ENCODE measurements at places on chromosomes 3 and 15.
A peak's percentile ranks its signal among the peaks of the same experiment; 100 is the strongest.

GRCh38 chr3:198070871-198071270 lies 110.9 kb downstream of the LMLN start:
- DNase-seq: no peak

GRCh38 chr3:61443886-61444285 lies 117.5 kb upstream of the PTPRG start:
- DNase-seq: no peak

DNA sequence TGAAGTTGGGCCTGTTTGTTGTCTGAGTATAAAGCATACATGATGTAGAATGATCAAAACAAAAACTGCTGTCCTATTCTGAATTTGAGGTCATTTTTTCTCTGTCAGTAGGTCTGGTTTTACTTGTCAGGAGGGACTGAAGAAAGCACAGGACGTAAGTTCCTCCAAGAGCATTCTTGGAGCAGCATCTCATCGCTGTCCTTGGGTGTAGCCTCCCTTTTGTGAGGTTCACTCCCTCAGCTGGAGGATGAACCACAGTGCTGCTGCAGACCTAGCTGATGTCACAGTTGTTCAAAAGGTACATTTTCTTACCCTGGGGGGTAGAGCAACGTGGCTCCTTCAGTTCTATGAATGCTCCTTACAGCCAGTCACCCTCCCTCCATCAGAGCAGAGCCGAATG lies 490.0 kb upstream of the TBL1XR1 start:
- no peak for DNase-seq

DNA sequence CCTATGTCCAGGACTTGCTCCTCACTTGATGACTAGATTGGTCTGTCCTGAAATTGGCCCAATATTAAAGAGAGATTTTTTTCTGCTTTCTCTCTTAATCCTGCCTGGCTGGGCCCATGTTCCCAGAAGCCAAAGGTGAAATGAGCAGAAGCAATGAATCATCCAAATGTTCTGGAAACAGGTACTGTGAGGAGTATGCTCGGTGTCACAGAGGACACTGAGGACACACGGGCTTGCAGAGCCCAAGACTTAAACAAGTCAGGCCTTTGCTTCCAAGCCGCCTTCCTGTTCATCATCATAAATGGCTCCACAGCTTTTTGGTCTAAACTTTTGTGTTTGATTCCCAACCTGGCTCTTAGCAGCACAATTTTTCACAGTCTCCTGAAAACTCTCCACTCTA lies 31.4 kb downstream of the EIF3J start:
- no peak for DNase-seq

DNA sequence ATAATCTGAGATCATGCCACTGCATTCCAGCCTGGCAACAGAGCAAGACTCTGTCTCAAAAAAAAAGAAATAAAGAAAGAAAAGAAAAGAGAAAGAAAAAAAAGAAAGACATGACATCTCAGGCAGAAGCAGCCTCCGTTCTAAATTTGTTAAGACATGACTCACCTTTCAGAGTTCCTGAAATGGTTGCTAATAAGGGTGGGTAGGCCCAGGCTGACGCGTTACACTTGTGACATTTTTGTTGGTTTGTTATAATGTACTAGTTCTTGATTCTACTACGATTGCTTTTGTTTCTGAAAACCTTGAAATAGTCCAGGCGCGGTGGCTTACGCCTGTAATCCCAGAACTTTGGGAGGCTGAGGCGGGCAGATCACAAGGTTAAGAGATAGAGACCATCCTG lies 21.0 kb downstream of the SLC25A20 start:
- no peak for DNase-seq

GRCh38 chr3:197958346-197958745 lies 1.7 kb upstream of the LMLN start:
- DNase-seq: no peak

GRCh38 chr3:108119398-108120104 lies 28.7 kb upstream of the CD47 start:
- DNase-seq: no peak

- no peak for DNase-seq
Observed at GRCh38 chr15:85785887-85786780, 8.6 kb downstream of the KLHL25 start.

DNA sequence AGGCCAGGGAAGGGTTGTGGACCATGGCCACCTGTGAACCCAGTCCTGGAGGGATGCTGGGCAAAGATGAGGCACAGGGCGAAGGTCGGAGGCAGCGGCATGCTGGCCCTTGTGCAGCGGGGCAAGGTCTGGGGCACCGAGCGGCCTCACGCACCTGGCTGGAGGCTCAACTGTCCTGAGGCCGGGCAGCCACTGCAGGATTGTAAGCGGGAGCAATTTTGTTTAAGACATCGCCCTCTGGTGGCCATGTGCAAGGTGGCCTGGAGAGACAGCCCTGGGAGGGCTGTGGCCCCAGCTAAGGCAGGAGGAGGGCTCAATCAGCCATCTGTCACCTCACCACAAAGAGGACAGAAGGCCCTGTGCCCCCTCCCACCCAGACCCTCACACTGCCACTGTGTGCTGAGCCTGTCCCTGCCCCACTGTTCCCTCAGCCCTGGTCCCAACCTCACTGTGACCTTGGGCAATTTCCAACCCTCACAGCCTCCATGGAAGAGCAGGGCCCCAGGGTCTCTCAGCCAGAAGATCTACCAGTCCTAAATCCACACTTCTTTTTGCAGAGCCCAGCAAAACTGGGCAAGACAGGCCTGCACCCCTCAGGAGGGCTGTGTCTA lies 46.2 kb downstream of the TPRA1 start:
- DNase-seq: no peak

DNA sequence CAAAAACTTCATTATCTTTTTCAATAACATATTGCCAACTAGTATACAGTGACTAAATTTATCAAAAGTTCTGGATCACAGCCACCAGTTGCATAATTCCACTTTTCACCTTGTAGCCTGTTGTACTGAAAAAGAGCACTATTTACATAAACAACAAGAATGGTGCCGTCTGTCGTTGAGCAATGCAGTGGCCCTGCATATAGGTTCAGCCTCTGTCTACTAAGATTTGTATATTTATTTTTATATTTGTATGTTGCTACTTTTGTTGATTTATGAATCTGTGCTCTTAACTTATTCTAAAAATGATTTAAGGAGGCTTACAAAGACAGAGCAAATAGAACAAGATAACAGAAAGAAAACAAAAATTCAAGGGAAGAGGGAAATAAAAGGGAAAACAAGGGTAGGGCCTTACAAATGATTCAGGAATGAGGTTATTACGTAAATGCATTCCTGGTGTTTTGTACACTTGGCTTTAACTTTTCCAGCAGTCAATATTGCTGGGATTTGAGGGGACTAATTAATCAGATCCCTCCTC lies 257.6 kb upstream of the STT3B start:
- DNase-seq: no peak

- no peak for DNase-seq
Observed at GRCh38 chr3:189363590-189364255, 192.0 kb downstream of the TPRG1 start.

- DNase-seq: no peak
Observed at GRCh38 chr15:40253167-40253790, 14.4 kb downstream of the PAK6 start.

DNA sequence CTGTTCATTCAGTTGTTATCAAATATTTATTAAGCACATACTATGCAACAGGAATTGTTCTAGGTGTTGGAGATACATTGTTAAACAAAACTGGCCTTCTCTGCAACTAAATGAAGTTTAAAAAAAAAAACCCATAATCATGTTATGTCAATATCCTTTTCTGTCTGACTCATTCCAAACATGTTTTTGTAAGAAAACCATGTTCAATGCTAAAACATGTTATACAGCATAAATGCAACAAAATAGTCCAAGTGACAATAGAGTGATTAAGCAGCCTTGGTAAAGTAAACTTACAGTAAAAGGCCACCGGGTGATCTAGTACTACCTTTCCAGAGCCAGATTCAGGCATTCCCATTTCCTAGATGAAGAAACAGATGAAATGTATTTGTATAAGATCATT lies 278.0 kb upstream of the NECTIN3 start:
- no peak for DNase-seq

DNA sequence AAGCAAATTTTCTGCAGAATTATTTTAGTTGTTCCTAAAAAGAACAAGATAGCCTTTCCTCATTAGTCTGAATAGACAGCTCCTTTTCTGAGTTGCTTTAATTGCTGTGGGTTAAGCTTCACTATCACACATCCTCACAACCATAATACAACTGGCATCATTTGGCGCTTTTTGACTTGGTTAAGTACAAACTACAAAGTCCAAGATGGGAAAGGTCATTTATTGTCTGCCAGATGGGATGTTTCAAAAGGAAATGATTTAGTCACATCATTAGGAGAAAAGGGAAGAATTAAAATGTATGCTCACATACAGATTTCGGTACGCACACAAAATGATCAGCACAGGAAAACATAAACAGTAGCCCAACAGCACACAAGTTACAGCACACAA lies 329.1 kb downstream of the RORA start:
- no peak for DNase-seq

- DNase-seq: no peak
Observed at GRCh38 chr3:170058127-170058526, 20.3 kb downstream of the GPR160 start.

- peak; percentile 59 for DNase-seq
Observed at GRCh38 chr15:56496635-56497034, 31.7 kb upstream of the MNS1 start.

- no peak for DNase-seq
Observed at GRCh38 chr3:117515309-117515708, 805.7 kb downstream of the TUSC7 start.

GRCh38 chr3:139112230-139112558 lies 67.5 kb upstream of the PRR23C start:
- DNase-seq: no peak

DNA sequence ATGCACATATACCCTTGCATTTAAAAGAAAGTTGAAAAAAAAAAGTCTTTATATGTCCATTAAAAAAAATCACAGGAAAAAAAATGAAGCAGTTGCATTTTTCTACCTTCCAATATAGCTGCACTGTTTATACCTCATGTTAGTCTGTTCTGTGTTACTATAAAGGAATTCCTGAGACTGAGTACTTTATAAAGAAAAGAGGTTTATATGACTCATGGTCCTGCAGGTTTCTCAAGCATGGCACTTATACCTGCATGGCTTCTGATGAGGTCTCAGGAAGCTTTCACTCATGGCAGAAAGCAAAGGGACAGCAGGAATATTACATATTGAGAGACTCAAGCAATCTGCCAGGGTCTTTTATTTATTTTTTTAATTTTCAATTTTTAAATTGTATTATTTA lies 277.2 kb upstream of the BCHE start:
- no peak for DNase-seq
